ENCODE measurements at places on chromosomes 12 and 14.

GRCh38 chr14:100903134-100903468, 421 bp downstream of the RTL1 start:
- no peak for DNase-seq

DNA sequence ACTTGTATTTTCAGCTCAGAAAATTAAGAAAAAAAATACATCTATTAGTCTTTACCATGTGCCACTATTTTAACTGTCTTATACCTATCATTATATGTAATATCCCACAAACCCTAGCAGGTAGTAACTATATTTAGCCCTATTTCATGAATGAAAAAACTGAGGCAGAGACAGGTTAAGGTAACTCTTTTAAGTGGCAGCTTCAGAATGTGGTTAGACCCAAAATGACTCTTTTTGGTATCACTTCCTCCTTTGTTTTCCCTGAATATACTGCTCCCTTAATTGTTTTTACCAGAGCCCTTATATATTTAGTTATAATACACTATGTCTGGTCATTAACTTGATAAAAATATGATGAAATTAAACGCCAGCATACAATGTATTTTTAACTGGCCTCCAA, 235.6 kb upstream of the RPL10L start:
- DNase-seq = no peak

DNA sequence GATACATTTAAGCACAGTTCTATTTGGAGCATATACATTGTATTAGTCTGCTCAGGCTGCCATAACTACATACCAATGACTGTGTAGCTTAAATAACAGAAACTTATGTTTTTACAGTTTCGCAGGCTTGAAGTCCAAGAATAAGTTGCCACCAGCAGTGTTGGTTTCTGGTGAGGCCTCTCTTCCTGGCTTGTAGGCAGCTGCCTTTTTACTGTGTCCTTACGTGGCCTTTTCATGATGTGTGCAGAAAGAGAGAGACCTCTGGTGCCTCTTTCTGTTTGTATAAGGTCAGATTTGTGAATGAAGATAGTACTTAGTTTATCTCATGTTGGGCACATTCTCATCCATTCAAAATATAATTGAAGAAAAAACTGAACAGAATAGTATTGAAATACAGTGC, 636.6 kb downstream of the FLRT2 start:
- DNase-seq = no peak

- no peak for DNase-seq
These were observed 32.9 kb upstream of the IFT81 start for GRCh38 chr12:110091136-110091711.

DNA sequence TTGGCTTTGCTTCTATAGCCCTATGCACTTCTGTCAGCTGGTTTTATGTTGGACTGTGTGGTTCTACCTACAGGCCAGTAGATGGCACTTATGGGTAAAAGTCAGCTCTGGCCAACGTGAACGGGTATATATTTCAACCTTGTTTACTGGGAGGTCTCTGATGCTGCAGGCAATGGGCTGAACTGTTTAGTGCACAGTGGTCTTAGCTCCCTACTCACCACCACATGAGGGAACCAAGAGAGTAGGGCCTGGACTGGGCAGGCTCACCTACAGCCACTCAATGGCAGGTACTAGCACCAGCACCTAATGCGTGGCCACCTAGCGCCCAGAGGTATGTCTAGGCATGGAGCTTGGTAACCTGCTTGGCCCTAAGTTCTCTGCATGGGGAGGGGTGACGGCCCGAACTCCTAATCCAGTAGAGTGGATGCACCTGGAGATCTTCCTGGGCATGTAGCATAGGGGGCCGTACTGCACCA, 481.8 kb downstream of the TMEM117 start:
- DNase-seq = no peak

GRCh38 chr12:76340680-76341435, 7.4 kb downstream of the BBS10 start:
- DNase-seq = no peak

Measured in stimulated activated CD8-positive, alpha-beta memory T cell treated with anti-CD3 and anti-CD28 coated beads, Interleukin-7, amount 100 ng/mL, for 4 hours (primary cell).